SHP77 treated with DMSO at 0.1 percent for 48 hours (cell line): ENCODE measurements at places on chromosomes 1 and 21.
A peak's percentile ranks its signal among the peaks of the same experiment; 100 is the strongest.

DNA sequence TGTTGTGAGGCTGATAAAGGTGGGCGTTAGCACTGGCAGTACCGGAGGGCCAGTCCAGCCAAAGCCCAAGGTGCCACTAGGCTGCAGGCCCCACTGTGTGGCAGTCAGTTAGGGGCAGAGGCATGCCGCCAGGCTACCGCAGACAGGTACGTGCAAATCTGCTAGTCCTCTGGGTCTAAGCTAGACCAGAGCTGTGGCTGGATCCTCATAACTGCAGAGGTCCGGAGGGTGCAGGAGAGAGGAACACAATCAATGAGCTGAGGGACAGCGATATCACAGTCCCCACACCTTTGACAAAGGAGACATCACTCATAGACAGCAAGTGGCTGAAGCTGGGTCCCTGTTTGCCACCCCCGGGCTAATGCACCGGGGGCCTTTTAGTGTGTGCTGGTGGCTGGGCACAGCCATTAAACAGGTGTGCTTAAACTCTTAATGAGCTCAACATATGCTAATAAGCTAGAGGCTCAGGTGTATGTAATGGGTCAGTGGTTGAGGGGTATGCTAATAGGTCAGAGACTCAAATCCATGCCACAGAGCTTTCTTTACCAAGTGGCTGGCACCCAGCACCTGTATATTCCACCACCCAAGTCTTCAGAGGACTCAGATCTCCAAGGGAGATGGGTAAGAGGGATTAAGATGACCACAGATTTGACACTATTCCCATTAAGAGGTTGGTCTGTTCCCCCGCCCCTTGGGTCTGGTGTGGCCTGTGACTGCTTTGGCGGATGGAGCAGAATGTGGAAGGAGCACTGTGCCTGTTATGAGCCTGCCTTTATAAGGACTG, 82.0 kb downstream of the GLIS1 start:
- no peak for DNase-seq

DNA sequence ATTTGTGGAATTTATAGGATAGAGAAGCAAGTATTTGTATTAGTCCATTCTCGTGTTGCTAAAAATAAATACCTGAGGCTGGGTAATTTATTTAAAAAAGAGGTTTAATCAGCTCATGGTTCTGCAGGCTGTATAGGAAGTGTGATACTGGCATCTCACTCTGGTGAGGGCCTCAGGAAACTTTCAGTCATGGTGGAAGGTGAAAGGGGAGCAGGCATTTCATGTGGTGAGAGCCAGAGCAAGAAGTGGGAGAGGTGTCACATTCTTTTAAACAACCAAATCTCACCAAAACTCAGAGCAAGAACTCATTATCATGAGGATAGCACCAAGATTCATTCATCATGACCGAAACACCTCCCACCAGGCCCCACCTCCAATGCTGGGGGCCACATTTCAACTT, 18.1 kb downstream of the SDCCAG8 start:
- no peak for DNase-seq

DNA sequence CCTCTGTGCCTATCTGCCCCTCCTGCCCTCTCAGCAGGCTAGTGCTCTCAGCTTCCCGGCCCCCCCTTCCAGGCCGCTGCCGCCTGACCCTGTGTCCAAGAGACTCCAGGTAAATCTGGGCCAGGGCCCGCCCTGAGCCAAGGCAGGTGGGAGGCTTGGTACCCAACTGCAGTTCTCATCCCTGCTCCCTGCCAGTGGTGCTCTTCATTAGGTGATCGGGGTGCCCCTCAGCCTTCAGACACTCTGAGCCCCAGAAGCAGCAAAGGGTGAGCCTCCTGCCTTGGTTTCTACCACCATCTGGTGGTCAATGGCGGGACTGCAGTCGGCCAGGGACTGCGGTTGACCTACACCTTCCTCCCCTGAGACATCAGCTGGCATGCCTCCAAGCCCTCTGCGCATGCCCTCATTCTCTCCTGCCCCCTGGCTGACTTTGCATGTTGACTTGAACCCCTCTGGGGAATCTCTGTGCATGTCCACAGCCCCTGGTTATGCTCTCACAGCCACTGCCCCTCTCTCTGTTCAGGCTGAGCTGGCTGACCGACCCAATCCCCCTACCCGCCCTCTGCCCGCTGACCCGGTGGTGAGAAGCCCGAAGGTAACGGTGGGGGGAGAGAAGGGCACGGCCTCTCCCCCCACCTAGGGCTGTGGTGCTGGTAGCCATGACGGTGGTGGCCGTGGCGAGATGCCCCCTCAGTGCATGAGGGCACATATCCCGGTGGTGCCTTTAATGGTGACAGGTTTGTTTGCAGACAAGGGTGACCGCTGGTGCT, 2.0 kb upstream of the EFNA4 start:
- DNase-seq: peak; percentile 83

DNA sequence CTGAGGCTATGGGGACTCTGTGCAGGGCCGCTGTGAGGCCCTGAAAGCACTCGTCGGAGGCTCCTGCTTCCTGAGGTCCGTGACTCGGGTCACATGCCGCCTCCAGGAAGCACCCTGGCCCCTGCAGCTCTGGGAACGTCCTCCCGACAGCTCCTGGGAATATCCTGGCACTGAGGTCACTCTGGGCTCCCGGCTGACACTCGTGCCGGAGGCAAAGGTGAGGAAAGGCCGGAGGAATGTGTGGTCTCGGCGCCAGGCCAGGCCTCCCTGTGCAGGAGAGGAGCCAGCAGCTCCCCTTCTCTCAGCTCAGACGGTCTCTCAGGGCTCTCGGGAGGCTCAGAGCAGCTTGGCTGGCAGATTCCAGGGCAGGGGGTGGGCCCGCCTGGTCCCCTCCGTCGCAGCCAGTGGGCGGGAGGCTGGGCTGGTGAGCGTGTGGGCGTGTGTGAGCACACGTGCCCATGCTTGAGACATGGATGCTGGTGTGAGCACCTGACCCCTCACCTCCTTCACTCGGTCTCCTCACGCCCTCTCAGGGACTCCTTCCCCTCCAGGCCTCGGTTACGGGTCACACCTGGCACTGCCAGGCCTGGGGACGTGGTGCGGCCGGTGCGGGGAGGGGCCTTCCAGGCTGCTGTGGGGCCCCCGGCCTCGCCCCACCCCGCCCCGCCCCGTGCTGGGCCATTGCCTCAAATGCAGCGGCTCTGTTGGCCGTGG, 5.5 kb upstream of the RNF223 start:
- no peak for DNase-seq

GRCh38 chr1:46643368-46643775, 24.8 kb downstream of the ATPAF1 start:
- DNase-seq: peak; percentile 80

- DNase-seq: no peak
Observed at GRCh38 chr1:118900643-118901440, 87.3 kb downstream of the TBX15 start.

- DNase-seq: no peak
Observed at GRCh38 chr1:41282679-41283317, 40.7 kb upstream of the SCMH1 start.

- no peak for DNase-seq
Observed at GRCh38 chr1:206540044-206540780, 32.9 kb downstream of the RASSF5 start.

DNA sequence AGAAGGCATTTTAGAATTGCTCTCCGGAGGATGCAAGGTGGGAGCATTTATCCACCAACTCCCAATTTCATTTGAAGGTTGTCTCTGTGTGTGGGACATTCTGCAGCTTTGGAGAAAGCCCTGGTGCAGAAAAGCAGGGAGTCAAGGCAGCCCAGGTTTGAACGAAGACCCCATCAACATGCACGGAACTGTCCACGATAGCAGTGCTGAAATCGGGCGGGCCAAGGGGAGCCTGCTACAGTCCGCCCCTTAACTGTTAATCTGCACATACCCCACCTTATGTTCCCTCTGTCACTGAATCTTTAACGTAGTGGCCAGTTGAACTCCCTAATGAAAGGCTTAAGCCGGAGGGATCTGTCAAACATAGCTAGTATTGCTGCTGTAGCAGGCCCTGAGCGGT, 68.8 kb upstream of the C1orf174 start:
- DNase-seq: no peak

GRCh38 chr1:185155600-185156287, 1.0 kb downstream of the TRMT1L start:
- no peak for DNase-seq

GRCh38 chr1:178862416-178862815, 8.5 kb downstream of the ANGPTL1 start:
- no peak for DNase-seq

DNA sequence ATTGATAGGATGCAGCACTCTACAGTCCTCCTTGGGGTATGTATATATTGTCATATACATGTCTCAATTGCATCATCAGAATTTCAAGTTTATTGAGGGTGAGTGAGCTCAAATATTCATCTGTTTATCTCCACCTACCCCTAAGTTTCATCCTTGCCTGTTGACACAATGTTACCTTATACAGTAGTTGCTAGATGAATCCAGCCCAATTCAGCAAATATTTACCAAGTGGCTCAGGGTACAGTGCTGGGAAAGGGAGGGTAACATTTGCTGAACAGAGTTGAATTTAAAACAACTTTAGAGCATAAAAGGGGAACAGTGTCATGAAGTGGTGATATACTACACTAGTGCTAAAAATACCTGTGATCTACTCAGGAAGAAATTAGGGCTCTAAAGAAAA, 14.4 kb downstream of the ELAVL4 start:
- DNase-seq: no peak

GRCh38 chr1:228405200-228405978, 1.2 kb downstream of the TRIM11 start:
- DNase-seq: no peak

DNA sequence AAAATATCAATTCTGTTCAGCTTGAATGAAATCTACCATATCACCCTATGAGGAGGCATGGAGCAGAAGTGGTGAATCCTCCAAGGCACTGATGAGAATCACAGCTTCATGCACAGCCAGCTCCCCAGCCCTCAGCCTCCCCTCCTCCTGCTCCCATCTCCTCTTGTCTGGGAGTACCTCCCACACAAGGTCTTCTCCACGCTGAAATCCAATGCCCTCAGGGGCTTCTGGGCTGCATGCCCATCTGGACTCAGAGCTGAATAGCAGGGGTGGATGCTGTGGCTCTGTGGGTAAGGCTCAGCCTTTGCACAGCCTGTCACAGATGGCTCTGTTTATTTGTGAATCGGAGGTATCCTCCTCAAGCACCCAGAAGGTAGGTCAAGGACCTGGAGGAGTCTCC, 48.6 kb downstream of the KCNC4 start:
- no peak for DNase-seq

GRCh38 chr1:18795002-18795689, 64.3 kb downstream of the TAS1R2 start:
- DNase-seq: no peak

DNA sequence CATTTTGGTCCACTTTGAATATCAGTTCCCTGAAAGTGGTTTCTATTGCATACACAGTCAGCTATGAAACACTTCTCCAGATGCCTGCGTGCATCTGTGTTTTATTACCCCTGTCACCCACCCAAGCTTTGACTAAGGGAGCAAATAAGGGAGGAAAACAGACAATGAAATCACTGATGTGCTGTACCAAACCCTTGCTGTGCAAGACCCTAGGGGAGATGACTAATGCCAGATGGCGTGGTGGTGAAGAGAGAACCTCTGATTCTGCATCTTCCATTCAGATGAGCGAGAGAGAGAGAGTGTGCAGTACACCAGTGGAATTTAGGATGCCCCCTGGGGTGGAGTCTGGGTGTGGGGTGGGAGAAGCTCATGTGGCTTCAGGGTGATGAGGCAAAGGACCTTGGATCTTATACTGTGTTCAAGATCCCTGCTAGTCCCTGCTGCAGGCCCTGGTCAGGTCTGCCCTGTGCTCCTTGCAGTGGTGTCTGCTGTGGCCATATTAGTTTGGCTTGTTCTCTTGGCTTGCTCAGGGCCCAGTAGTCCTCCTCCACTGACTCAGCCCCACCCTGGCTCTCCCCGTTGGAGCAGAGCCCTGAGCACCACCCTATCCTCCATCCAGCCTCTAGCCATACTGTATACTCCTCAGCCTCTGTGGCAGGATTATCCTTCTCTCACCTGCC, 18.5 kb downstream of the CLCA1 start:
- DNase-seq: no peak

DNA sequence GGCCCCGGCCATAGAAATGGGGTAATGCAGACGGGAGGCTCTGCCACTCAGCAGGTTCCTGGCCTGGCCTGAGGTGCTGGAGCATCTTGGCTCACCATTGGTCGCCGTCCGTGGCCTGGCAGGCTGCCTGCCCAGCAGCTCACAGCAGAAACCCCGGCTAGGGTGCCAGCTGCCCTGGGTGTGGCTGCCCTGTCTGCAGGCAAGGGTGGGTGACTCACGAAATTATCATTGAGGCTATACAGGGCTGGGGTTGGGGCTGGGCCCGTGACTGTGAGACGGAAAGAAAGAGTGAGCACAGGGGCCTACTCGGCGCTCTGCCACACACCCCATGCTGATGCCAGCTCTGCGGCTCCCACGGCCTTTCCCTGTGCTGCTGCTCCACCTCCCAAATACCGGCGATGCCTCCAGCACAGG, 8.0 kb upstream of the PKP1 start:
- peak; percentile 14 for DNase-seq

DNA sequence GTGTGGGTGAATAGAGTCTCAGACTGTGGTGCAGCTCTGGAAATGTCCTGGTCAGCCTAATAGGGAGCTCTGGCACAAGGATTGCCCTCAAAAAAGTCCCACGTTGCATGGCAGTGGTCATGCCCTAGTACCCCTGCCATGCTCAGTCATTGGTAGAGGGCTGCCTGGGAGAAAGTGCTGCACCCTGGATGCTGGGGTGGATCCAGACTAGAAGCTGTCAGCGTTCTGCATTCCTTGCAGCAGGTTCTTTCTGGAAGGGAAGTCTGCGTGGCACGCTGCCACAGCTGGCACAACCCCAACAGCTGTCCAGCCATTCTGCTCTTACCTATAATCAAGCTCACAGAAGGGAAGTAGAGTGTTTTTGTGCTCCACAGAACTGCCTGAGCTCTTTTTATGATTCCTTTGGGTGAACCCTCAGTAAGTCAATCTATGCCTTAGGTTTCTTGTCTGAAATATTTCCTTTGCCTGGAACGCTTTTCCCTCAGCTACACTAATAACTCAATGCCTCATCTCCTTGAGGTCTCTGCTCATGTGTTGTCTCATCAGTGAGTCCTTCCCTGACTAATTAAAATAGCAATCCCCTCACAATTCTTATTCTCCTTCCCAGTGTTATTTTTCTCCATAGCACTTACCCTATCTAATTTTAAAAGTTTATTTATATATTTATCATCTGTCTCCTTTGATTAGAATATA, 61.5 kb upstream of the JAK1 start:
- DNase-seq: no peak

DNA sequence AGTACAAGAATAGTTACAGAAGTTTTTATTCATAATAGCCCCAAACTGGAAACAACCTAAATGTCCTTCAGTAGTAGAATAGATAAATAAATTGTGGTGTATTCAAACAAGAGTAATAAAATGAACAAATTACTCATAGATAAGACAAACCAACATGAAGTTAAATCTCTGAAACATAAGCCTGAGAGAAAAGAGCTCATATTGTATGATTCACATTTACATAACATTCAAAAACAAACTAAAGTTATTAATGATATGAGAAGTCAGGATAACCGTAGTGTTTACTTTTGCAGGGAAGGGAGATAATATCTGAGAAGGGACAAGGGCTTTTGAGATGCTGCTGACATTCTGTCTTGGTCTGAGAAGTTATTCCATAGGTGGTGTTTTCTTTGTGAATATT, 13.5 kb downstream of the STPG1 start:
- DNase-seq: no peak
